ENCODE measurements at places on chromosomes 12 and 14. TPM values are rescaled to one million over a fixed set of nuclear protein-coding genes. Genes with fewer than 3 reads are reported as not detected.

The NPFF gene
- total RNA-seq, result not detected

The HOXC10 gene
- 3.8 TPM for total RNA-seq

The FGF23 gene
- not detected for total RNA-seq

The CLEC1B gene
- not detected for total RNA-seq

The SLC17A8 gene
- total RNA-seq, result not detected

DNA sequence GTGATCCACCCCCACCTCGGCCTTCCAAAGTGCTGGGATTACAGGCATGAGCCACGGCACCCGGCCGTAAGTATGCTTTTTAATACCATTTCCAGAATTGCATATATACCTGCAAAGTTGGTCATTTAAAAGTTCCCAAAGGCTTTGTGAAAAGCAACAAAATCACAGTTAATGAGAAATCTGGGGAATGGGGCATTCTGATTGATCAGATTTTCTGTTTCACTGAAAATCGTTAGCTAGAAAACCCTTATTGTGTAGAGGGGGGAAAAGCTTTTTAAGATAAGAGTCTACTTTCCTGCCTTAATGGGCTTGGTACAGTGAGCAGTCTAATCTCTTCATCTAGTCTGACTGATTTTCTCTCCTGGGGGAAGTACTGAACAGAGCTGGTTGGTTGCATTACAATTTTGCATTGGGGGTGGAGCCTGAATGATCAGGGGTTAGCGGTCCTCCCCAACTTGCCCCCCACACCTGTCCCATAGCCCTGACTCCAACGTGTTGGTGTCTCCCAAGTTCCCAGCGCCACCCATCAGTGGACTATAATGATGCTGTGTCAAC lies 23.8 kb downstream of the IL31 start:
- DNase-seq, result no peak

GRCh38 chr14:57823015-57823660 lies 42.8 kb downstream of the SLC35F4 start:
- DNase-seq, result no peak

GRCh38 chr14:66359500-66359899 lies 126.7 kb upstream of the CCDC196 start:
- peak; percentile 64 for DNase-seq

DNA sequence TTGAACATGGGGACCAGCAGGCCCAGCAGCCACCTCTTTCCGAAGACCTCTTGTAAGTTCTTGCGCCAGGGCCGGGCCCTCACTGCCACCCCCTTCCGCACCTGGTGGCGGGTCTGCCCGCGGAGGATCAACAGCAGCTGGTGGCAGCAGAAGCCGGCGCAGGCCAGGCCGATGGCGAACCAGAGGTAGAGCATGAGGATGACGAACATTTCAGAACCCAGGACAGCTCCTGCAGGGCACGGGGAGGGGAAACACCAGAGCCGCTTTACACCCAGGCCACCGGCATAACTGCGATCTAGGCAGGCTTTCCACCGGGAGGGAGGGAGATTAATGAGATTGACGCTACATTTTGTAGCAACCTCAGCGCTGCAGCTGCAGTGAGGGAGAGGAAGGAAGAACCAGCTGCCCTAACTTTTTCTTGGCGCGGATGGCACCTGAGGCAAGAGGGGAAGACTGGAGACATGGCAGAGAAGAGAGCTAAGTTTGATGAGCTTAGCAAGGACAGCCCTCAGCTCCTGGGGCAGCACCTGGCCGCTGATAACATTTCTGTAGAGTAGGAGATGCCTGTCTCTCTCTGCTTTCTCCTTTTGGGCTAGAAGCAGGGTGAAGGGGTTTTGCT lies 7.8 kb downstream of the ZDHHC22 start:
- no peak for DNase-seq

DNA sequence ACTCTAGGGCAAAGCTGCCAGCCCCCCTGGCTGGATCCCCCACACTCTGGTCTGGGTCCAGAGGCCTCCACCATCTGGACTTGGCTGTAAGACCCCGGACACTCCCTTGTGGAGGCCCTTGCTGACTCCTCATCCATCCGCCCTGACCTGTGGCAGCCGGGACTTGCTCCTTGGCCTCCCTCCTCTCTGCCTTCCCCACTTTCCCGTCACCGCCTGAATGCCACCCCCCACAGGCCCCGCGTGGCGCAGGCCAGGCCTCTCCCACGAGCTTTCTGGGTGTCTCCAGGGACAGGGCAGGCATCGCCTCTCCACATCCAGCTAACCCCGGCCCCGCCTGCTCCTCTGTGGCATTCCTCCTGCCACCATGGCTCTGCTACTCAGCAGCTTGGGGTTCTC lies 14.1 kb downstream of the JAG2 start:
- DNase-seq, result no peak

DNA sequence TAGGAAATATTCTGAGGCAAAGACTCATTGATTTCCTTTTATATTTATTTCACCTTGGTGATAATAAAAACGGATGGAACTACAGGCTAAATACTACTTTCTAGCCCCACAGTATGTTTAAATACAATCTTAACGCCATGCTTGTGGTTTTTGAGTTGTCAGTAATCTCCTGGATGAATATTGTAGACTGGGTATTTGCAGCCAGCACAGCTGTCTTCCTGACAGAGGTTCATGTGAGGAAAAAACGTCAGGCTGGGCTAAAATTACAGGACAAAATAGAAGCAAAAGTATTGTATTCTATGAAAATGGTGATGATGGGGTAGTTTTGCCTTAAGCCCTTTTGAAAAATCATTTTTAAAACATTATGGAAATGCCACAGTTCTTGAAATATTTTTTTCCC lies 140.9 kb downstream of the CCDC91 start:
- DNase-seq, result no peak

DNA sequence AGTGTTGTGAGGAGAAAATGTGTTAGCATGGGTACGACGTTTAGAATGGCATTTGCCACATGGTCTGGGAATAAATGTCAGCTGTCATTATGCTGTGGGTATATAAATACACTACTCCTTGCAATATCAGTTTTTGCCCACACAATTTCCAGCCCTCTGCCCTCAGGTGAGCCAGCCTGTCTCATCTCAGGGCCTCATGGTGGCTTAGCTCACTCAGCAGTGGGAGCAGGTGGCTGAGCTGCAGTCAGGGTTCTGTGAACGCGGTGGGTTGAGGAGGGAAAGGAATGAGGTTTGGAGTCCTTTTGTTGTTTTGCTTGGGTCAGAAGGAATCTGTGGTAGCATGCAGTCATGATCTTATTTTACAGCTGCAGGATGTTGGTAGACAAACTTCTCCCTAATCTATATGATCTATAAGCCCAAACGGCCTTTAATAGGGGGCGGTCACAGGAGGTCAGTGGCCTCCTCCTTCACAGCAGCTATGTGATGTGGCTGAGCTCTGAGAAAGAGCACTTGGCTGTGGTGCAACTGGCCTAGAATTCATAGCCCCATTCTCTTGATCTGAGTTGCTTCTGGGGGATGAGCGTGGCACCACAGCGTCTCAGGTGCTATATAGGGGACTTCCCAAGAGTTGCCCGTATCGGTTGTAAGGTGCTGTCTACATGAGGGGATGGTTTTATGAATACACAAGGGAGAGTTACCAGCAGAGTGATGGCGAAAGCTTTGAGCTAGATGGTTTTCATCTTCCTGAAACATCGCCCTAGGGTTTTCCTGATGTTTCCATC lies 27.8 kb upstream of the KCNA5 start:
- no peak for DNase-seq

- DNase-seq, result no peak
Measured at GRCh38 chr12:28308891-28309290, 118.6 kb downstream of the CCDC91 start.

- DNase-seq, result no peak
Measured at GRCh38 chr12:124556896-124557501, 10.4 kb downstream of the NCOR2 start.

DNA sequence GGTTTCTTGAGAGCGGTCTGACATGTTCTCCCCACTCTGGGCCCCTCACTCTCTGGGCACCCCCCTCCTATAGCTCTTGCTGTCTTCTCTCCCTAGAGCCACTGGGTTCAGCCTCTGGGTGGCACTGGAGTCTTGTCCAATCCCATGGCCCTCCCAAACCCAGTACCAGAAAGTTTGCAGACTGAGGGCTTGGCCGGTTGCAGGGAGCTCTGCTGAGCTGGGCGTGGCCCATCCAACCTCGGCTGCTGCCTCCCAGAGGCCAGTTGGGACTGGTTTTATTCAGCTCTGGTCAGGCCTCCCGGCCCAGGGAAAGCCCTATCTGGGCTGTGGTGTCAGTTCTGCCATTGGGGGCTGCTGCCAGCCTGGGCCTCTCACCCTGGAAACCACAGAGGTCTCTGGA lies 37.9 kb downstream of the ISCA2 start:
- DNase-seq, result peak; percentile 63

DNA sequence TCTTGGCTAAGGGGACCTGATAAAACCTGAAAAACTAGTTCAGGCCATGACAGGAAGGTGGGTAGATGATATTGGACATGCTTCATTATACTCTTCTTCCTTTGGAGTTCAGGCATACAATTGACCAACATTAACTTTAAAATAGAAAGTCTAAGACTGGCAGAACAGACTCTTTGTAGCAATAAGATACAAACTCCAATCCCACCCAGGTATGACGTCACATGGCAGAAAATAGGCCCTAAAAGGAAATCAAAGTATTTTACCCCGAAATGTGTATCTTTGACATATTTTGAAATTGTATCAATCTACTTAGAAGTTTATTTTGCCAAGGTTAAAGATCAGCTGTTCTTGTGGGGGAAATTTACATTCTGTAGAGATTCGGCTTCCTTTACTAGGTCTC lies 198.1 kb upstream of the LRIG3 start:
- DNase-seq, result no peak
